ENCODE measurements at places on chromosomes 4 and X.

- peak; percentile 68 for DNase-seq
Measured at GRCh38 chrX:97402903-97403302, 519.2 kb downstream of the RPA4 start.

- DNase-seq, result no peak
Measured at GRCh38 chrX:5775846-5776430, 452.7 kb downstream of the NLGN4X start.

GRCh38 chr4:113885291-113885690 lies 94.2 kb downstream of the ARSJ start:
- no peak for DNase-seq

DNA sequence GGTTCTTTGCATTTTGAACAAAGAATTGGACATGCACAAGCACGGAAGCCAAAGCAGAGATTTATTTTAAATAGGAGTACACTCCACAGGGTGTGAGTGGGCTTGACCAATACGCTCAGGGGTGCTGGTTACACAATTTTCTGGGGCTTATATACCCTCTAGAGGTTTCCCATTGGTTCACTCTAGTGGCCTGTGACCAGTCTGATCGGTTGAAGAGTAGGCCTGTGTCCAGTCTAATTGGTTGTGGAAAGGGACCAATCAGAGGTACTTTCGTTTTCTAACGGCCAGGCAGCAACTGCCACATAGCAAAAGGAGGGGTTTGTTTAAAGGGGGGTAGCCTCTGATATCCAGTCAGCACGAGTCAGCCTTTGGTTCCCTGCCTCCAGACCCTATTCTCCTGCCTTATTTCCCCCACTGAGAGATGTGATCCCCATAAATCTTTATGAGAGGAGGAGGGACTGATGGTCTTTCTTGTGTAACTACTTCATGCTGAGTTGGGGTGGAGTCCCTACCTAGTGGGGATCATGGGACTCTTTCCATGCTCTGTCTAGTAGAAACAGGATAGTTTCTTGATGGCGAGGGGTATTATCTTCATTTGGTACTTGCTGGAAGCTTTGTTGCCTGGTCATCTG lies 11.3 kb upstream of the AREG start:
- no peak for DNase-seq

DNA sequence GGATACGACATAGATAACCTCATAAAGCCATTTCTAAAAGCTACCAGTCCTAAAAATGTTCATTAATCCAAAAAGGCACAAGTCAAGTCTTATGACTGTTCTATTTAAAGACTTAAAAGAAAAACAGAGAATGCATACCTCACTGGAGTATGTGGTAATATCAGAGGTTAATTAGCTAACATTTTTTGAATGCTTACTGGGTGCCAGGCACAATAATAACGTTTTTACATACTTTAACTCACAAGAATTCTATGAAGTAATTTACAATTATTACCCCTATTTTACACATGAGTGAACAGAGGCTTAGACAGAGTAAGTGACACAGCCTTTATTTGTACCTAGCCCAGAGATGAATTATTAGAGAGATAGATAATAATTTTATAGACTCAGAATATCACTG lies 207.5 kb downstream of the PDGFC start:
- DNase-seq, result no peak

- no peak for DNase-seq
Measured at GRCh38 chr4:169397762-169398161, 127.0 kb upstream of the SH3RF1 start.

GRCh38 chr4:166421556-166422156 lies 548.6 kb downstream of the TLL1 start:
- no peak for DNase-seq

DNA sequence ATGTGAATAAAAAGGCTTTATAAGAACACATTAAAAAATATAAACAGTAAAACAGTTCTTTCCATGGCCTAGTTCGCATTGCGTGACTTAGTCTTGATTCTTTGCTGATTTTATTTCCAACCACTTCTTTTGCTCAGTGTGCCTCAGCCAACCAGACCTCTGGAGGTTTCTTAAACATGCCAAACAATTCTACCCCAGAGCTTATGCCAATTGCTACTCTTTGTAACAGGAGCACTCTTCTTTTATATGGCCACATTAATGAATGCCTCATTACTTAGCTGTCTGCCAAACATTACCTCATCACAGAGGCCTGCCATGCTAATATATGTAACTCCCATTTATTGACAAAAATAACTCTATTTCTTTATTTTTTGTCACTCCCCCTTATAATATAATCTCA lies 202.3 kb downstream of the NDST4 start:
- DNase-seq, result no peak

DNA sequence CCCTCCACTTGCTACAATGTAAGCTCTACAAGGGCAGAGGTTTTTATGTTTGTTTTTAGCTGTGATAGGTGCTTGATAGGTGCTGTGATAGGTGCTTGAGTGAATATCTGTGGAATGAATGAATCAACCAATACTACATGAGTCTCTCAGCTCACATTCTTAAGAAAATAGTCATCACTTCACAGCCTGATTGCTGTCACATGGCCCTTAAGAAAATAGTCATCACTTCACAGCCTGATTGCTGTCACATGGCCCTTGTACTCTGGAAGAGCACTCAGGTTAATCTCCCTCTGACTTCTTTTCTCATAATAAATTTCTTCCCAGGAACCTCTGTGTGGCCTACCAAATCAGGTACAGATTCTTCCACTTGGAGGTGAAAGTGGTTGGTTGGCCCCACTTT lies 335.2 kb downstream of the TENM3 start:
- DNase-seq, result no peak

DNA sequence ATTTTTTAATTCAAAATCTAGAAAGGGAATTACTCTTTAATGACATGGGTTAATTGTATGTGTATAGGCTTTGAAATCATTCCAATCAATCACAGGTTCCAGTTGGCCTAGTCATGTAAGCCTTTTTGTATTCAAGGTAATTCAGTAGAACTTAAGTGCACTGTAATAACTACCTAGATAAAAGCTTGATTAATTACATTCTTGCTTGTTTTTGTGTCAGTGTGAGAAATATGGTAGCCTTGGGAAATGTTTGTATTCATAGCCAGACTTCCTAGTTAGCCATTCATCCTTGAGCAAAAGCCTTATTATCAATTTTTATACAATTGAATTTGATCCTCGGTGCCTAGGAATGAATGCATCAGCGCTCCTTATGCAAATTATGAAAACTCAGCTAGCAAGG lies 33.5 kb downstream of the TKTL2 start:
- DNase-seq, result no peak

DNA sequence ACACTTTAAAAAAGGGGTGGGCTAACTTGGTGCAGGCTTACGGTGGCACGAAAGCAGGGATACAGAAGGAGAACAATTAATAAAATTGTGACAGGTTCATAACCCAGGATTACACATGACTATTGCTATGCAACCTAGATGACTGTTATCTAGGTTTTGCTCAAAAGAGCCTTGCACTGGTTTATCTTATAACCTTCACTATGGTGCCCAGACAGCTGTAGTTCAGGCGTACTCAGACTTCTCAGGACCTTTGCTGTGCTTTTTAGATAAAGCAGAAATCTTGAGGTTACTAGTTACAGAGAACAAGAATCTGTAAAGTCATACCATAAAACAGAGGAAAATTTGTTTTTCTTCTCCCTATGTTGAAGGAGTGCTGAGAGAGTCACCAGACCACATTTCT lies 44.4 kb downstream of the UGT2A3 start:
- no peak for DNase-seq

- DNase-seq, result no peak
Measured at GRCh38 chrX:10120331-10120730, 36.4 kb upstream of the CLCN4 start.

- DNase-seq, result no peak
Measured at GRCh38 chr4:7473081-7473480, 38.4 kb upstream of the PSAPL1 start.

GRCh38 chr4:38538517-38538916 lies 125.5 kb upstream of the KLF3 start:
- no peak for DNase-seq

DNA sequence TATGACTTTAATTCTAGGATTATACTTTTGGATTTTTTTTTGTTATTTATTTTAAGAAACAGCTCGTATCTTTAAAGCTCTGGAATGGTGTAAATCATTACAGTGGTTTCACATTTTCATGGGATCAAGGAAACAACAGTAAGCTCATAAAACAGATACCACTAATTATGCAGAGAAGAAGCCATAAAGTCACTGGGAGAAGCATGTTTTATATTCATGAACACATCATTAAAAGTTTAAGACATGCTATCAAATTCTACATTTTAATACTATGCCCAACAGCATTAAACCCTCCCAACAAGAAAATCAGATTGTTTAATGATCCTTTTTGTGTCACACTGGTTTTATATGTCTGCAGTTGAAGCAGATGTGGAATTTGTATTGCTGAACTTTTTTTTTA lies 149.9 kb downstream of the FBXO8 start:
- no peak for DNase-seq

GRCh38 chr4:153112041-153112441 lies 92.2 kb upstream of the TRIM2 start:
- no peak for DNase-seq

DNA sequence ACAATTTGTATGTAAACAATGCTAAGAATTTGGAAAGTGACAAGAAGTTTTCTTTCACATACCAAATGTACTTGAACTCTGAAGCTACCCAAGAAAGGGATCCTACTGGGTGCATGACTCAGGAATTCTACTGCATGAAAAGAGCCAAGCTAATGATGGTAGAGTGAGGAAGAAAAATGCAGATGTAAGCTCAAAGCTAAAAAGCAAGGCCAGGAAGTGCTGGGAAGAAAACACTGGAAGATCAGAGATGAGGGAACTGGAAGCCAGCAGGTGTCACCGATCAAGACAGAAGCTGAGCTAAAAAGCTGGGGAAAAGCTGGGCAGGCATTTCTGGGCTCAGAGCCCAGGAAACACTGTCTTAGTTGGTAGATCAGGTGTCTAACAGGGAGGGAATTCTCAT lies 449.1 kb downstream of the NKX6-1 start:
- DNase-seq, result no peak

GRCh38 chrX:47148946-47149345 lies 3.9 kb downstream of the RBM10 start:
- DNase-seq, result peak; percentile 35

DNA sequence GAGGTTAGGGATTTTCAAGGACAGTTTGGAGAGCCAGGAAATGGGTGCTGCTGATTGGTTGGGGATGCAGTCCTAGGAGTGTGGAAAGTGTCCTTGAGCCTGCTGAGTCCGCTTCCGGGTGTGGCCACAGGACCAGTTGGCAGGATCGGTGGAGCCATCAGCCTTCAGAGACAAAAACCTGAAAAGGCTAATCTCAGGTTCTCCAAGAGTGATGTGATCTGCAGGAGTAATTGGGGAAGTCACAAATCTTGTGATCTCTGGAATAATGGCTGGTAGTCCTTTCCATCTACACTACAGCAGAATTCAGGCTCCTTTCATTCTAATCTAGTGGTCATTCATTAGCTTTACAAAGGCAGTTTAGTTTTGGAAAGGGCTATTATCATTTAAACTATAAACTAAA lies 55.9 kb upstream of the BMP2K start:
- DNase-seq, result no peak

GRCh38 chr4:23837371-23837770 lies 52.5 kb downstream of the PPARGC1A start:
- DNase-seq, result no peak

DNA sequence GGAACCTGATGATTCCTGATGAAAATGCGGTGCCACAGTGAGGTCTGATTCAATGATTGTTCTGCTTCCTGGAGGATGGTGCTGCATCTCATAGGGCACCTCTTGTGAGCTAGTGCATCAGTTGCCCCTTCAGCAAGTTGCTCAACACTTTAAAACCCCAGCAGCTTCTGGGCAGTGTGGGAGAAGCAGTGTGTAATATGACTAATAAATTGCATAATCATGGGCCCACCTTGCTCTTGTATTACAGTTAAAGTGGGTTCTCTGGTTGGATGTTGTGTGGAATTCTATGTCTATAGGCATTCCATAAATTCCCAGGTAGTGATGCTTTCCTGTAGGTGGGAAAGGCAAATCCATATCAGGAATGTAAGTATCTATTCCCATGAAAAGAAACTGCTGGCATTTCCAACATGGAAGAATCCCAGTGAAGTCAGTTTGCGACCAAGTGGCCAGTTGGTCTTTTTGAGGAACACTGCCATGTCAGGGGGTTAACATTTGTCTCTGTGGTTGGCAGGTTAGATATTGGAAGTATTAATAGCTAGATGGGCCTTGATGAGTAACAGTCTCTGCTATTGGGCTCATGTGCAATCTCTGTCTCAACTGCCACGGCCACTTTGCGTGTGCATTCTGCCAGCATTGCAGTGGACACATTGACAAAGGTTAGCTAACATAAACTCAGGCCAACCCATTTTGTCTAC lies 121.1 kb upstream of the OTUD4 start:
- DNase-seq, result no peak

DNA sequence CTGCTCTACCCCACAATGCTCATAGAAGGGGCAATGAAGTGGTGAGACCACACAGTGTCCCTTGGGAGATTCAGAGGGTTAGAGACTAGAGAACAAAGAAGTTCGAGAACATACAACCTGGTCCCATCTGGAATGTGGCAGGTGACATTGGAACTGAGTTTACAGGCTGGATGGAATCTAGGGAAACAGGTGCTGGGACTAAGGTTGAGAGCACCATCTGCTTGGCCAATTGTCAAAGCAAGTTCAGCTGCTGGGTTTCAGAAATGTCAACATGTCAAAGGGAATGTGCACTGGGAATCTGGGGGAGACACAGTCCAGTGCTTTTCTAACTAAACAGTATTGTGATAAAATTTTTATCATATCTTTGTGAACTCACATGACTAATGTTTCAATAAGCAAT lies 15.9 kb upstream of the FAM13A start:
- DNase-seq, result no peak

- peak; percentile 16 for DNase-seq
Measured at GRCh38 chrX:31658360-31658759, 586.5 kb upstream of the FTHL17 start.

- no peak for DNase-seq
Measured at GRCh38 chrX:155662282-155662681, 49.5 kb upstream of the TMLHE start.

- no peak for DNase-seq
Measured at GRCh38 chr4:81746773-81747172, 275.1 kb upstream of the RASGEF1B start.

DNA sequence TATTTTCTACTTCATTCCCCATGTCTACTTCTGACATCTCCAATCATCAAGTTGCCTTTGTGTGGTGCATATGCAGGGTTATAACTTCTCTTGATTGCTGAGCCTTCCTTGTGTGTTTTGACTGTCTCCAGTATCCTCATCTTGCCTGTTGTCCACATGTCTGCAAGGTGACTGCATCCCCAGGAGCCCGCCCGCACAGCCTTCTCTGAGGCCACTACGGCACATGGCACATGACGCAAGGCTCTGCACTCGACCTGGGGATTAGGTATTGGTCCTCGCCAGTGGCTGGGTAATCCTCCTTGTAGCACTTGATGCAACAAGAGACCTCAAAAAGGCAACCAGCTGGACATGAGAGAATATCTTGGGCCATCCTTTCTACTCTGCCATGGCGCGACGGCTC lies 122.6 kb downstream of the SORBS2 start:
- no peak for DNase-seq

- DNase-seq, result no peak
Measured at GRCh38 chrX:154402622-154403127, 4.5 kb downstream of the RPL10 start.
